Fibroblast of lung (primary cell): ENCODE measurements at places on chromosomes 5 and 9. TPM values are rescaled to one million over a fixed set of nuclear protein-coding genes. Genes with fewer than 3 reads are reported as not detected.

DNA sequence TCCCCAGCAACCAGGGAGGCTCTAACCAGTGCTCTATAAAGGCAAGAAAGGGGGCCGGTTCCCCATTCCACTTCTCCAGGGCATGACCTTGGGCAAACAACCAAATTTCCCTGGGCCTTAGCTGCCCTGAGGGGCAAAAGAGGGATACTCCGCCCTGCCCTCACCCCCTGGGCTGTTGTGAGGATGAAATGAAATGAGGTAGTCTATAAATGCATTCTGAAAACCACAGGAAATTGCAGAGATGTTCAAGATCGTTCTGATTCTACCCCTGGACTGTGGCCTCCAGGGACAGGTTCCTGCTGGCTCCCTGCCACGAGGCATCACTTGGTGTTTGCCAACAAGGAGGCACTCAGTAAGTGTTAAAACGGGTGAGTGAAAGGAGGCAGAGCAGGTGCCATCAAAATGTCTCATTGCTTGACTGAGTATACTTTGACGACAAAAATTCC, 5.7 kb downstream of the RAPGEF1 start:
- H3K4me3 ChIP-seq = no peak overlapping the region
- H3K27me3 ChIP-seq = no peaks in the 10 kb centered on the region
- H3K36me3 ChIP-seq = no peaks in the 10 kb centered on the region
- peak overlapping the region; percentile 84 for H3K27ac ChIP-seq
- DNase-seq = peak; percentile 30
- H3K4me1 ChIP-seq = peaks cover 40% of the 10 kb centered on the region

DNA sequence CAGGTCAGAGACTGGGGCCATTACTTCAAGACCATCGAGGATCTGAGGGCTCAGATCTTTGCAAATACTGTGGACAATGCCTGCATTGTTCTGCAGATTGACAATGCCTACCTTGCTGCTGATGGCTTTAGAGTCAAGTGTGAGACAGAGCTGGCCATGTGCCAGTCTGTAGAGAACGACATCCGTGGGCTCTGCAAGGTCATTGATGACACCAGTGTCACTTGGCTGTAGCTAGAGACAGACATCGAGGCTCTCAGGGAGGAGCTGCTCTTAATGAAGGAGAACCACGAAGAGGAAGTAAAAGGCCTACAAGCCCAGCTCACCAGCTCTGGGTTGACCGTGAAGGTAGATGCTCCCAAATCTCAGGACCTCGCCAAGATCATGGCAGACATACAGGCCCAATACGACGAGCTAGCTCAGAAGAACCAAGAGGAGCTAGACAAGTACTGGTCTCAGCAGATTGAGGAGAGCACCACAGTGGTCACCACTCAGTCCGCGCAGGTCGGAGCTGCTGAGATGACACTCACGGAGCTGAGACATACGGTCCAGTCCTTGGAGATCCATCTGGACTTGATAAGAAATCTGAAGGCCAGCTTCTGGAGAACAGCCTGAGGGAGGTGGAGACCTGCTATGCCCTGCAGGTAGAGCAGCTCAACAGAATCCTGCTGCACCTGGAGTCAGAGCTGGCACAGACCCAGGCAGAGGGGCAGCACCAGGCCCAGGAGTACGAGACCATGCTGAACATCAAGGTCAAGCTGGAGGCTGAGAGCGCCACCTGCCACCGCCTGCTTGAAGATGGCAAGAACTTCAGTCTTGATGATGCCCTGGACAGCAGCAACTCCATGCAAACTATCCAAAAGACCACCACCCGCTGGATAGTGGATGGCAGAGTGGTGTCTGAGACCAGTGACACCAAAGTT, 9.3 kb downstream of the NIPBL start:
- no peaks in the 10 kb centered on the region for H3K4me1 ChIP-seq
- peaks cover 2% of the 10 kb centered on the region for H3K36me3 ChIP-seq
- H3K4me3 ChIP-seq = no peak overlapping the region
- DNase-seq = no peak
- H3K27ac ChIP-seq = no peak overlapping the region

DNA sequence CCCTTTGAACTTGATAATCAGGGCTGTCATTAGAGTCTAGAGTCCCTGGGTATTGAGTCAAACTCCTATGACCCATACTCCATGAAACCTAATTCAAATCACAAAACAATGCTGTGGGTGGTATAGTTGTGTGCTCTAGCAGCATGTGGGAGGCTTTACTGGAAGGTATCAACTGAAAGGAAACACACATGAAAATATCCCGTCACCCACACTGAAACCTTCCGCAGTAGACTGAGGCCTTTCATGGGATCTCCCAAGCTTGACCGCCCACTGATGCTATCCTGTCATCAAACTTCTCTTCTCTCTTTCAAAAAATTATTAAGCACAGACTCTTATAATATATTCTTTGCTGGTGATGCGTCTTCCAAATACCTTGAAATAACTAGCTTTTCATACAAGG, 569.1 kb upstream of the MEF2C start:
- no peaks in the 10 kb centered on the region for H3K36me3 ChIP-seq
- H3K4me3 ChIP-seq = no peak overlapping the region
- DNase-seq = no peak
- H3K4me1 ChIP-seq = no peaks in the 10 kb centered on the region
- no peaks in the 10 kb centered on the region for H3K27me3 ChIP-seq
- H3K27ac ChIP-seq = no peak overlapping the region

GRCh38 chr5:107067395-107067794, 603.3 kb downstream of the EFNA5 start:
- H3K27ac ChIP-seq = no peak overlapping the region
- peak; percentile 9 for DNase-seq
- H3K4me3 ChIP-seq = no peak overlapping the region
- H3K36me3 ChIP-seq = no peaks in the 10 kb centered on the region
- H3K27me3 ChIP-seq = no peaks in the 10 kb centered on the region
- H3K4me1 ChIP-seq = no peaks in the 10 kb centered on the region

- peaks cover 1% of the 10 kb centered on the region for H3K4me1 ChIP-seq
- H3K27me3 ChIP-seq = no peaks in the 10 kb centered on the region
- no peak overlapping the region for H3K4me3 ChIP-seq
These were observed 11.3 kb downstream of the ANKDD1B start for GRCh38 chr5:75622564-75622963.

Gene ANKRD18A
- not detected in 2 replicates for total RNA-seq

Gene ZFP37
- total RNA-seq = 2.8 and 5.1 TPM in 2 replicates
